ENCODE measurements at places on chromosomes 12 and 14. TPM values are rescaled to one million over a fixed set of nuclear protein-coding genes. Genes with fewer than 3 reads are reported as not detected.

GRCh38 chr12:54404061-54405004 is 14.7 kb downstream of the ITGA5 start:
- no peak for DNase-seq

GRCh38 chr14:101520621-101521472 is 40.4 kb upstream of the DIO3 start:
- DNase-seq: no peak

DNA sequence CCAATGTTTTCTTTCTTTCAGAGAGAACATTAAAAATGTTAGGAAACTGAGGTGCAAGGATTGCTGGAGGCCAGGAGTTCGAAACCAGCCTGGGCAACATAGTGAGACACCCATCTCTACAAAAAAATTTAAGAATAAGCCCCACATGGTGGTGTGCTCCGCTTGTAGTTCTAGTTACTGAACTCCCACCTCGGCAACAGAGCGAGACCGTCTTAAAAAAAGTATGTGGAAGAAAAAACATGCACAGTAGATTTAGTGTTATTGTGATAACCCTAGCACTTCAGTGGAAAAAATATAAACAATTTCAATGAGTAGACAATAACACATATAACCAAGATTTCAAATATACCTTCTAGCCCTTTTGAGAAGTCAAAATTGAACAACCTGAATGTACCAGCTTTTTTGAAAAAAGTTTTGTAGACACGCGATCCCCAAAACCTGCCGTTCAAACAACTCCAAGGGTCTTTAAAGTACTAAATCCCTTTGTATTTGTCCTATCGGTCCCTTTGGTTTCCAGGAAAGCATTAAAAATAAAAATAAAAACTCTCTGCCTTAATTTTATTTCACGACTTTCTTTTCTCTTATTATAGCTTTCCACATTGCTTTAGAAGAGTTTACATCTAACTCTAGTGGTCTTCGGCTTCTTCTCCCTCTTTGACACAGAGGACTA is 1.0 kb upstream of the ANO6 start:
- no peak for DNase-seq

DNA sequence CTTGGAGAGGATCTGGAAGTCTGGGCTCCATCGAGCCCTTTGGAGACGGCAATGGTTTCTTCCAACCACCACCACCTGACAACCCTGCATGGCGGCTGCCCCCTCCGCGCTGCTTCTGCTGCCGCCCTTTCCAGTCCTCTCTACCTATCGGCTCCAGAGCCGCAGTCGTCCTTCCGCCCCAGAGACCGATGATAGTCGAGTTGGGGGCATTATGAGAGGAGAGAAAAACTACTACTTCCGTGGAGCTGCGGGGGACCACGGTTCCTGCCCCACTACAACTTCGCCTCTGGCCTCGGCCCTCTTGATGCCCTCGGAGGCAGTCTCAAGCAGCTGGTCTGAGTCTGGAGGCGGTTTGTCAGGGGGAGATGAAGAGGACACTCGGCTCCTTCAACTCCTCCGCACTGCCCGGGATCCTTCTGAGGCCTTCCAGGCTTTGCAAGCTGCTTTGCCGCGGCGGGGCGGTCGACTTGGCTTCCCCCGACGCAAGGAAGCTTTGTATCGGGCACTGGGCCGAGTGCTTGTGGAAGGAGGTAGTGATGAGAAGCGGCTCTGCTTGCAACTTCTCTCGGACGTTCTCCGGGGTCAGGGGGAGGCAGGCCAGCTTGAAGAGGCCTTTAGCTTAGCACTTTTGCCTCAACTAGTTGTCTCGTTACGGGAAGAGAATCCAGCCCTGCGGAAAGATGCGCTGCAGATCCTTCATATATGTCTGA is 499 bp downstream of the TOGARAM1 start:
- DNase-seq: peak; percentile 91

PIWIL1 gene
- not detected for total RNA-seq

DNA sequence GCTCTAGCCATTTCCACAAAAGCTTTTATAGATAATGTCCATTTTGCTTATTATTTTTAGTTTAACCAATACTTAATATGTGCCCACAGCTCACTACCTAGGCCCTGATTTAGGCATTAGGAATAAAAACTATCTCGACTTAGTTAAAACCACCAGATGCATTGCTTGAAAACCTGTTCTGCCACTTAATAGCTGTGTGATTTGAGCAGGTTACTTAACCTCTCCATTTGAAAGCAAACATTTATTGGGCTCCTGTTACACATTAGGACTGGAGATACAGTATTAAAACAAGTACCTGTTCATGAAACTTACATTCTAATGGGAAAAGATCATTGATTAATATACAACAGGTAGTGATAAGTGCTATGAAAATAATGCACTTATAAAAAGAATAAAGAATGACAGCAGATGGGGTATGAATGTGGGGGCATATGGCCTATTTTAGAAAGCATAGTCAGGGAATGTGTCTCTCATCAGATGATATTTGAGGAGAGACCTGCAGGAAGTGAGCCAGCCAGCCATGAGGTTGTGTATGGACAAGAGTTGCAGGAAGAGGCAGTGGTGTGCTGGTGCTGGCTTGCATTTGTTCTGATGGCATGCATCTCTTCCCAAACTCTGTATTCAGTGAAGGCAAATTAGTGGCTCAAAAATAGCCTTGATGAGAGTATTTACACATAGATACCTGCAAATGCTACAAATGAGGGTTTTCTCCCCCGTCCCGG is 34.3 kb downstream of the NOPCHAP1 start:
- no peak for DNase-seq

DNA sequence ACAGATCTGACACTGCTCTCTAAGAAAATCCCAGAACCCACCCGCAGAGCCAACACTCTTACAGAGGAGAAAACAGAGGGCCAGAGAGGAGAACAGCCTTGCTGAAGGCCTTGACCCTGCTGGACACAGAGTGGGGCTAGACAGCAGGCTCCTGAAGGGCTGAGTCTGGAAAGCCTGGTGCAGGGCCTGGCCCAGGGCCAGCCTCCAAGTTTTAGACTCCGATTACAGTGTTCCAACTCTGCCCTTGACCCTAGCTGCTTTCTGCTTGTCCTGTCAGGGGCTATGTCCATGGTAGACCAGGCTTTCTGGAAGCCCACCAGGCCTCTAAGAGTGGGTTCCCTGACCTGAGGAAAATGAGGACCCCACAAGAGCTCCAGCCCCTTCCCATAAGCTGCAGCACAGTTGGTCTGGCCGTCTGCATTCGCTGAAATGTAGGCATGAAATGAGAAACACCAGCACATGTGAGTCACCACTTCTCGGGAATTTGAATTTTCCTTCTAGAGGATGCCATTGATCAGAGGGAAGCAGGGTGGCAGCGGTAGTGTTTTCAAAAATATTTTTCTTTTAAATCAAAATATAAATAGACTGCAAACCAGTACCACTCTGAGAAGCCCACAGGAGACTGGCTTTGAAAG is 154.4 kb downstream of the CALM1 start:
- peak; percentile 16 for DNase-seq

- no peak for DNase-seq
Measured at GRCh38 chr12:112007945-112008344, 5.0 kb downstream of the TMEM116 start.

DNA sequence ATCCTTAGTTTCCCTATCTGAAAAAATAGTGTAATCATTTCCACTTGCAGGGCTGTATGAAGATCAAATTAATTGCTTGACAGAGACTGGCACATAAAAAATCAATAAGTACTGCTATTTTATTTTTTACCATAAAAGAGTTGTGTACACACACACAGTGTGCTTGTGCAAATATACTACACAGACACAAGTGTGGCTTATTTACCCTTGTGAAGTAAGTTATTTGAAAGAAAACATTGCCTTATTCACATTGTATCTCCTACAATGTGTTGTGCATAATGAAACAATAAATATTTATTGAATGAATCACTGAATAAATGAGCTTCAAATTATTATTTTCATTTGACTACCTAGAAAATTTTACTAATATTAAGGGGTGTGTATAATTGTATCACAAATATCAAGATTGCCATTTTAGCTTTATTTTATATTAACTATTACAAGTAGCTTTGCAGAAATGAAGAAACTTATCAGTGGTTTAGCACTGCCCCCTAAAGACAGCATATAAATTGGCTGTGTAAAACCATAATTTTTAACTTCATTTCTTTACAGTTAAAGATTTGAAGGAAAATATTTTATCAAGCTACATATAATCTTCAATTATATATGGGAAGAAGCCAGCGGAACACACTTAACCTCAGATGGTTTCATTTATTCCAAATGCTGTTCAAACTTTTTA is 11.3 kb downstream of the GARIN6 start:
- no peak for DNase-seq

DNA sequence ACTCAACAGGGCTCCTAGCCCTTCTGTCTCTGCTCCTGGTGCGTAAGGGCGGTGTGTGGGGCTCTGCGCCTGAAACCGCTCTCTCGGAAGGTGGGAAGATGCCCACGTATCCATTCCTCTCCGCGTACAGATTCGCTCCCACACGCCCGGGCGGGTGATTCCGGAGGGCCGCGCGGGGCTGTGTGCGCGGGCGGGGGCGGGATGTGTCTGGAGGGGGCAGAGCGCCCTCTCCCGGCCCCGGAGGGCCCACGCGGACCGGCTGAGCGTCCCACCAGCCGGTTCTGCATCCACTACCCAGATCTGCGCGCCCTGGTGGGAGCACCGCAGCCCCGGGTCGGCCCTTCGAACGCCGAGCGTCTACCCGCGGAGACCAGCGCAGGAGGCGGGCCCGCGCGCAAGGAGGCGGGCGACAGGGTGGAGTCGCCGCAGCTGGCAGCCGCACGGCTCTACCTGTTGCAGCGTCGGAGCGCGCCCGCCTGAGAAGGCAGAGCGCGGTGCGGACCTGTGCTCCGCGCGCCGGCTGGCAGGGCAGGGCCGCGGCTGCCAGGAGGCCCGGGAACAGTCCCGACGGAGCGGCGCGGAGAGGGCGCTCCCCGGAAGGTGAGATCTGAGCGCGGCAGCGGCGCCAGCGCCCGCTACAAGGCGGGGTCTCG is 1.4 kb upstream of the KCNK13 start:
- no peak for DNase-seq

- no peak for DNase-seq
Measured at GRCh38 chr12:66852091-66852490, 173.2 kb upstream of the GRIP1 start.

- DNase-seq: no peak
Measured at GRCh38 chr12:58959639-58960300, 39.5 kb upstream of the LRIG3 start.

DPF3 gene
- total RNA-seq: 0.93 TPM

- no peak for DNase-seq
Measured at GRCh38 chr12:66140731-66141130, 10.2 kb upstream of the LLPH start.

CMA1 gene
- total RNA-seq: 2.4 TPM

HOXC4 gene
- total RNA-seq: 17.1 TPM

LMNTD1 gene
- total RNA-seq: not detected

DNA sequence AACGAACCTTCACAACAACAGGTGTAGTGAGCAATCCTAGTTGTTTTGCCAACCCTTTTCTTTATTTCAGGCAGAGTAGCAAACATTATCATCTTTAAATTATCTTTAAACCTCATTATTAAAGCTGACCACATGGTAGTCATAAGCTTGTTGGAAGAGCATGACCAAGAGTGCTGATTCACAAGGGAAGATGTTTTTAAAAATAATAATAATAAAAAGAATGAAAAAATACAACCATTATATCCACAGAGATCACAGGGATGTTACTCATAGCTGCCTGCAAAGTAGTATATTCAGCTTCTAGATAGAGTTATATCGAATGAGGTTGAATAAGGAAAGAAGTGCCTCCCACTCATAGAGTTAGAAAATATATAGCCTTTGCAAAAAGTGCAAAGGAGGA is 101.0 kb upstream of the FLRT2 start:
- DNase-seq: no peak

HRK gene
- not detected for total RNA-seq

DNA sequence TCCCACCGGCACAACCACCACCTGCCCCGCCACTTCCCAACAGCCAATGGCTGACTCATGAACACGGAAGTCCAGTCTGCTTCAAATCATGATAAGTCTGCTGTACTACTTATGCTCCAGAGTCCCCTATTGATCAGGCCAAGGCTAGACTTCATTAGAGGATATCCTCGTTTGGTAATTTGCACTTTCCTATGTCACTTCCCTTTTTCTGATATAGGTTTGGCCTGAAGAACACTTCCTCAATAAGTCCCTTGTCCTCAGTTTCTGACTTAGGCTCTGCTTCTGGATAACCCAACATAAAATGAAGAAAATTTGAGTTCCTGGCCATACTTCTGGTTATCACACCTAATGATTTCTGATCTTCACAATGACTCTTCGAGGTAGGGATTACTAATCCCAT is 45.3 kb downstream of the IFNG-AS1 start:
- no peak for DNase-seq

FGD4 gene
- total RNA-seq: 26.7 TPM

DNA sequence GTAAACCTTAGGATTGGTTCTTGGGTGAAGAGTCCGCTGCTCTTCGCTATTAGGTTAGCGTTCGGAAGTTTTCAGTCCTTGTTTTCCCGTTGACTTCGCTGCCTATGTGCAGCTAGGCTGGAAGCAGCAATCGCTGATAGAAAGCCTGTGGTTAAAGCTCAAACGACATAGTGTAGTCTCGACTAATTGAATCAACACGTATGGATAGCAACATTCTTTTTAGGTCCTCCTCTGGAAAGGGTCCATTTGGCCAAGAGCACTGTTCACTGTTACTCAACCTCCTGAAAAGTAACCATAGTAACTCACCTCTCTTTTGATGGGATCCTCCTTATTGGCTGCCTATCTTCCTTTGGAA is 355.5 kb downstream of the SNAPC1 start:
- DNase-seq: no peak

GRCh38 chr14:50775357-50775756 is 55.6 kb downstream of the NIN start:
- no peak for DNase-seq

GRCh38 chr12:2239381-2239871 is 186.6 kb downstream of the CACNA1C start:
- DNase-seq: no peak

DNA sequence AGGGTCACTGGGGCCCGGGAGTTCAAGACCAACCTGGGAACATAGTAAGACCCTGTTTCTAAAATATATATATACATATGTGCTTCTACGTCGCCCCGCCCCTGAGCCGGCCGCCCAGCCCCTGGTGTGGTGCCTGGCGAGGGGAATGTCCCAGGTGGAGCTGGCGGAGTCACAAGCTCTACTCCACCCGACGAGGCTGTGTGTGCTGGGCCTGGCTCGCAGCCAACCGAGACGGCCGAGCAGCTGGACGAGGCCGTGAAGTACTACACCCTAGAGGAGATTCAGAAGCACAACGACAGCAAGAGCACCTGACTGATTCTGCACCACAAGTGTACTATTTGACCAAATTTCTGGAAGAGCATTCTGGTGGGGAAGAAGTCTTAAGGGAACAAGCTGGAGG is 22.1 kb upstream of the ITPK1 start:
- no peak for DNase-seq

DNA sequence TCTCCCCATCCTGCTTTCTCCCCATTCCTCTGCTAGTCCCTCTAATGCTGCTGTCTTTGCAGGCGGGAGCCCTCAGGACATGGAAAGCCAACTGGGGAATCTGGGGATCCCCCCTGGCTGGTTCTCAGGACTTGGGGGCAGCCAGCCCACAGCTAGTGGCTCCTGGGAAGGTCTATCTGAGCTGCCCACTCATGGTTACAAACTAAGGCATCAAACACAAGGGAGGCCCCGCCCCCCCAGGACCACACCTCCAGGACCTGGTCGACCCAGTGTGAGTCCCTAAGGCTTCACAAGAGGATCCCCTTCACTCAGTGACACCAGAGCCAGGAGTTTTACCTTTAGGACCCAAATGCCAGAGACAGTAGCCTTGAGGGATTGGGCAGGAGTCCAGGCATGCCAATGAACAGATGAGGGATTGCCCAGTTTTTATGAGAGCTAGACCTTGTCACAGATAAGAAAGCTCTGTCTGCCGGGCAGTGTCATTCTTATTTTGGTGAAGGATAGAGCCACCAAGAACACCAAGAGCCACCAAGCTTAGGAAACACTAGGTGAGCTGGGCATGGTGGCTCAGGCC is 8.0 kb upstream of the CPNE6 start:
- peak; percentile 66 for DNase-seq
